H1 (cell line): ENCODE measurements at places on chromosomes 13 and 19. TPM values are rescaled to one million over a fixed set of nuclear protein-coding genes. Genes with fewer than 3 reads are reported as not detected.
A peak's percentile ranks its signal among the peaks of the same experiment; 100 is the strongest.

DNA sequence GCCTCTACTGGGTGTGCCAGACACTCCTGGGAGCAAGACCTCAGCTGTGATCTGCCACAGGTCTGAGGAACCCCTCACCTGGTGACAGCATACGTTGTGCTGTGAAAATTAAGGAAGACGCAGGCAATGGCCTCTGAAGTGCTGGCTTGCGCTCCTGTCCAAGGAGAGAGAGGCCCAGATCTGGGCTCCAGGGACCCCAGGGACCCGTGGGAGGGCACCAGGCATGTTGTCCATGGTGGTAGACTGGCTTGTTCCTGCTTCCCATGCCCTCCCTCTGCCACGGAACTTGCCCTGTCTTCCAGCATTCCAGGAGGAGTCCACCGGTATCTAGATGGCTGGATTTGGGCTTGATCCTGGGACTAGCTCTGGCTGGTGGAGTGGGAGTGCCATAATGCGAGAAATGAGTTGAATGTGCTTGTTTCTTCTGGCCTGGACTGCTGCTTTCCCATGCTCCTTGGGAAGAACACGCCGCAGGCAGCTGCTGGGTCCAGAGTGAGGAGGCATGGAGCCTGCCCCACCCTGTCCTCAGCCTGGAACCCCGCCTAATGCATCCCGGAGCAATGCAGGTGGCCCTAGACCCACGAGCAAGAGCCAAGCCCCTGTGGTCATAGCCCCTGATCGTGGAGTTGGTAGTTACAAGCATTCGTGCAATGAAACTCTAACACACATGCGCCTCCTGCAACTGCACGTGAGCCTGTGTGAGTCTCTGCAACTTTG lies 190.2 kb downstream of the TEX29 start:
- H3K27ac ChIP-seq, result no peak overlapping the region
- DNase-seq, result no peak
- H3K27me3 ChIP-seq, result no peaks in the 10 kb centered on the region
- no peak overlapping the region for H3K4me3 ChIP-seq

The OR10H4 gene
- not detected in 2 replicates for total RNA-seq

The LIG1 gene
- 97.7 and 113 TPM in 2 replicates for total RNA-seq

GRCh38 chr13:83503424-83503823 lies 378.9 kb downstream of the SLITRK1 start:
- H3K27me3 ChIP-seq, result no peaks in the 10 kb centered on the region
- no peaks in the 10 kb centered on the region for H3K36me3 ChIP-seq
- no peak overlapping the region for H3K4me3 ChIP-seq
- no peak overlapping the region for H3K27ac ChIP-seq
- DNase-seq, result no peak

The ZNF71 gene
- 8.1 and 8.2 TPM in 2 replicates for total RNA-seq

The OVOL3 gene
- not detected in 2 replicates for total RNA-seq

GRCh38 chr13:91154558-91155353 lies 192.7 kb upstream of the MIR17HG start:
- H3K27ac ChIP-seq, result peak overlapping the region; percentile 65; the same call in 1 of the 2 replicates
- H3K27me3 ChIP-seq, result no peaks in the 10 kb centered on the region
- H3K4me1 ChIP-seq, result peaks cover 6% of the 10 kb centered on the region
- no peak for DNase-seq
- no peaks in the 10 kb centered on the region for H3K36me3 ChIP-seq
- no peak overlapping the region for H3K4me3 ChIP-seq

- H3K4me3 ChIP-seq, result peak overlapping the region; percentile 75
- H3K4me1 ChIP-seq, result peaks cover 9% of the 10 kb centered on the region
- no peaks in the 10 kb centered on the region for H3K27me3 ChIP-seq
- peak overlapping the region; percentile 92 for H3K27ac ChIP-seq
- no peak for DNase-seq
These were observed 538 bp downstream of the LSM4 start for GRCh38 chr19:18322318-18322758.

DNA sequence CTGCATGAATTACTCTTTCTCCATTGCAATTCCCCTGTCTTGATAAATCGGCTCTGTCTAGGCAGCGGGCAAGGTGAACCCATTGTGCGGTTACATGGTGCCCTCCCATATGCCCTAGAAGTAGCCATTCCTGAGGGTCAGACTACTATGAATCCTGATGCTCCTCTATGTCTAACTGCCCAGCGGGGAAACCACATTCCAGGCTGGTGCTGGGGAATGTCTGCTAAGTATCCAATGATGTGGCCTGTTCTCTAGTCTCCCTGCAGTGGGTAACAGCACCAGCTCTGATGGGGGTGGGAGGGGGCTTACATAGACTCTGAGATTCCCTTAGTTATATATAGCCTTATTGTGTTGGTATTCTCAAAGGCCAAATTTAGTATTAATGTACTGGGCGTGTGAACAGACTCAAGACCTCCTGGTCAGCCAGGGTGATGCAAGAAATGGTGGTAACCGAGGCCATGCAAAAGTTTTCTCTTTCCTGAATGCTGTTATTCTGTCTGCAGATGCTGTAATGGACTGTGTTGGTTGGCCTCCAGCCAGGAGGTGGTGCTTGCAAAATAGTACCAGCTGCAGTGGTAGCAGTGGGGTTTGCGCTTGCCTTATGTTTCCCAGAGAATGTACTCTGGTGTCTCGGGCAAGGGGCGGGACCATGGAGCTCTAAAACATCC lies 564.8 kb upstream of the SLITRK1 start:
- H3K4me3 ChIP-seq, result no peak overlapping the region
- no peaks in the 10 kb centered on the region for H3K36me3 ChIP-seq
- H3K27ac ChIP-seq, result no peak overlapping the region

- no peak overlapping the region for H3K4me3 ChIP-seq
- no peaks in the 10 kb centered on the region for H3K36me3 ChIP-seq
- no peak for DNase-seq
- no peaks in the 10 kb centered on the region; the same call in none of the 2 replicates for H3K4me1 ChIP-seq
- no peaks in the 10 kb centered on the region for H3K27me3 ChIP-seq
These were observed 67.5 kb downstream of the STARD13 start for GRCh38 chr13:33218020-33218419.

DNA sequence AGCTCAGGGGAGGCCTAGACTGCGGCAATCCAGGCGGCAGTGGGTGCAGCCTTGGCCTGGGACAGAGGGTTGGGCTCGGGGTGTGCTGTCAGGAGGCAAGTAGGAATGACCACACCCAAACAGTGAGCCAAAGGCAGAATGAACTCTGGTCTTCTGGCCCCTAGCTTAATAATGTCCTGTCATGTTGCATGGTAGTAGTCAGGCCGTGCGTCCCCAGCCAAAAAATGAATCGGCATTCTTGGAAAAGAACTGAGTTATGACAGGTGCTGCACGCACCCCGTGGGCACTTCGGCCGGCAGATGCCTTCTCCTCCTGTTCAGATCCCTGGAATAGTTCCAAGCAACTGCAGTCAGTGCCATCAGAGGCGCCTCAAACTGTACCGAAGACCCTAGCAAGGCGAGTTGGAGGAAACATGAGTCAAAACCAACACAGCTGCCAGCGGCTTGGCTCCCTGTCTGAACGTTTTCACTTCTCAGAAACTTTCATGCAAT lies 55.9 kb downstream of the ATP7B start:
- H3K27me3 ChIP-seq, result no peaks in the 10 kb centered on the region
- no peaks in the 10 kb centered on the region for H3K4me1 ChIP-seq
- DNase-seq, result no peak
- no peak overlapping the region for H3K27ac ChIP-seq
- H3K4me3 ChIP-seq, result no peak overlapping the region
- no peaks in the 10 kb centered on the region for H3K36me3 ChIP-seq

DNA sequence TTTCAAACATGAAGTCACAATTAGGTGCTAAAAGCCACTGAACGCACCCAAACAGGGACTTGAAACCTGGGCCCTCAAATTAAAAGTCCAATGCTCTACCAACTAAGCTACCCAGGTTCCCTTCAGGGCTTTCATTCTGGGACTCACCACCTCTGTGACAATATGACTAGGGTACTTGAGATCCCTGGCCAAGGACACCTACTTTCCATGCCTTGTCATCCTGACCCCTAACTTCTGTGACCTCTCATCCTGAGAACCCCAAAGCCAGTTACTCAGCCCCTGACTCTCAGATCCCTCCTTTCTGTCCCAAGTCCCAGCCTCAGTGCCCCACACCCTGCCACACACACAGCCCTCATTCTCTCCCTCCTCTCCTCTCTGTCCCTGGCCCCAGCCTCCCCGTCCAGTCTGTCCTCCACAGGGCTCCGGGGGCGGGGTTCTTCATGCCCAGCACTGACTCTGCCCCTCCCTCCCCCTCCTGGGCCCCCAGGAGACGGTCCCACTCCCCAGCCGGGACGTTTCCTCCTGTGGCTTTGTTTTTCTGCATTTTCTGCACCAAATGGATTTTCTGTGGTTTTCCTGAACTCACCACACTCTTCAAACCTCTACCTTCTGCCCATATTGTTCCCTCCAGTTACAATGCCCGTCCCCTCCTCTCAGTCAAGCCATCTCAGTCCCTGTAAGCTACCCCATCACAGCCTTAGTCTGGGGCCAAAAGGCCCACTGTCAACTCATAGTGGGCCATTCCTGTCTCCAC lies 7.0 kb downstream of the RCN3 start:
- DNase-seq, result no peak
- no peaks in the 10 kb centered on the region for H3K27me3 ChIP-seq
- H3K36me3 ChIP-seq, result no peaks in the 10 kb centered on the region
- H3K4me1 ChIP-seq, result no peaks in the 10 kb centered on the region; the same call in none of the 2 replicates

DNA sequence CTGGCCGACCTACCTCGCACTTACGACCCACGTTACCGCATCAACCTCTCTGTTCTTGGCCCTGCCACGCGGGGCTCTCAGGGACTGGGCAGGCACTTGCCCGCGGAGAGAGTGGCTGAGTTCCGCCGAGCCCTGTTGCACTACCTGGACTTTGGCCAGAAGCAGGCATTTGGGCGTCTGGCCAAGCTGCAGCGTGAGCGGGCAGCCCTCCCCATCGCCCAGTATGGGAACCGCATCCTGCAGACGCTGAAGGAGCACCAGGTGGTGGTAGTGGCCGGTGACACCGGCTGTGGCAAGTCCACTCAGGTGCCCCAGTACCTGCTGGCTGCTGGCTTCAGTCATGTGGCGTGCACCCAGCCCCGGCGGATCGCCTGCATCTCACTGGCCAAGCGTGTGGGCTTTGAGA lies 4.2 kb downstream of the DHX34 start:
- peaks cover 58% of the 10 kb centered on the region for H3K36me3 ChIP-seq
- DNase-seq, result no peak
- H3K27me3 ChIP-seq, result no peaks in the 10 kb centered on the region; the same call in 1 of the 2 replicates
- H3K27ac ChIP-seq, result no peak overlapping the region

DNA sequence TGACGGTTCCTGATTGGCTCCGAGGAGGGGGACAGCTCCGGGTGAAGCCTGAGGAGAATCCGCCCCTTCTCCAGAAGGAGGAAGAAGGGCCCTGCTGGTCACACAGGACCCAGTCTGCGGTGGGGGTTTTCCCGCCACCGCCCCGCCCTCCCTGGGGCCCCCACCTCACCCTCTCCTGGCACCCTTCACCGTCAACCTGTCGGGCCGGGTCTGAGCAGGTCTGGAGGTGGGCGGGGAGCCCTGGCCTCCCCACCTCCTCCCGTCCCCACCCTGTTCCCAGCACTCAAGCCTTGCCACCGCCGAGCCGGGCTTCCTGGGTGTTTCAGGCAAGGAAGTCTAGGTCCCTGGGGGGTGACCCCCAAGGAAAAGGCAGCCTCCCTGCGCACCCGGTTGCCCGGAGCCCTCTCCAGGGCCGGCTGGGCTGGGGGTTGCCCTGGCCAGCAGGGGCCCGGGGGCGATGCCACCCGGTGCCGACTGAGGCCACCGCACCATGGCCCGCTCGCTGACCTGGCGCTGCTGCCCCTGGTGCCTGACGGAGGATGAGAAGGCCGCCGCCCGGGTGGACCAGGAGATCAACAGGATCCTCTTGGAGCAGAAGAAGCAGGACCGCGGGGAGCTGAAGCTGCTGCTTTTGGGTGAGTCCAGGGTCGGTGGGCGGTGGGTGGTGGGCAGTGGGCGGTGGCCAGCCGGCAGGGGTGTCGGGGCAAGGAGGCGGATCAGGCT lies at the start of gene GNA15:
Gene GNA15, plus strand, starts transcription at position 73 of the 723 bp plus-strand sequence. Its CDS starts 418 bp downstream, at position 491.
- no peak within 1 kb of the TSS for H3K27ac ChIP-seq
- no peak within 1 kb of the TSS for H3K4me3 ChIP-seq
- DNase-seq, result no peak

The ZNF536 gene
- total RNA-seq, result 0.09 and 0.33 TPM in 2 replicates

GRCh38 chr13:113744197-113745000 lies 14.6 kb upstream of the TMEM255B start:
- no peaks in the 10 kb centered on the region for H3K27me3 ChIP-seq

GRCh38 chr19:3479834-3480215 lies 500 bp downstream of the SMIM24 start:
- H3K4me3 ChIP-seq, result peak overlapping the region; percentile 9; the same call in 1 of the 2 replicates
- H3K27ac ChIP-seq, result no peak overlapping the region
- H3K4me1 ChIP-seq, result peaks cover 7% of the 10 kb centered on the region
- peaks cover 4% of the 10 kb centered on the region; the same call in 1 of the 2 replicates for H3K27me3 ChIP-seq
- H3K36me3 ChIP-seq, result no peaks in the 10 kb centered on the region

GRCh38 chr19:30106417-30107095 lies 164.5 kb downstream of the URI1 start:
- H3K36me3 ChIP-seq, result no peaks in the 10 kb centered on the region
- DNase-seq, result no peak
- H3K27me3 ChIP-seq, result no peaks in the 10 kb centered on the region
- no peak overlapping the region for H3K27ac ChIP-seq
- no peak overlapping the region for H3K4me3 ChIP-seq
- H3K4me1 ChIP-seq, result no peaks in the 10 kb centered on the region; the same call in 1 of the 2 replicates

The TMPRSS9 gene
- total RNA-seq, result 0.19 and 0.33 TPM in 2 replicates

The CGB3 gene
- not detected in 2 replicates for total RNA-seq

DNA sequence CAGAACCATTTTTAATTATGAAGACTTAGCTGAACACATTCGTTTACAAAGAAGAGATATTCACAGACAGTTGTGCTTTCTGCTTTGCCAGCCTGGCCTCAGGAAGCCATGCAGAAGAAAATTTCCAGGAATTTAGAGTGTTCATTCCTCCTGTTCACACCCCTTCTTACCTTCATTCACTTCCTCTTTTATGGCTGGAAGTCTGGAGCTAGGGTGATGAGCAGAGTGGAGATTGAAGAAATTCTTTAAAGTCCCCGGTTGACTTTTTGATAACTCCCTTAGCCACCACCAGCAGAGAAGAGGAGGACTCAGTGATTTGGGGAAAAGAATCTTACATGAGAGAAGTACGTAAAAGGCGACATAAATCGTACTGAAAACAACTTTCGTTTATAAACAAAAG lies 263.6 kb upstream of the TSHZ3 start:
- H3K4me1 ChIP-seq, result no peaks in the 10 kb centered on the region
- no peaks in the 10 kb centered on the region for H3K36me3 ChIP-seq
- DNase-seq, result no peak
- no peaks in the 10 kb centered on the region for H3K27me3 ChIP-seq

- no peak for DNase-seq
- no peak overlapping the region for H3K27ac ChIP-seq
- no peaks in the 10 kb centered on the region for H3K27me3 ChIP-seq
- no peaks in the 10 kb centered on the region for H3K4me1 ChIP-seq
- no peak overlapping the region for H3K4me3 ChIP-seq
- H3K36me3 ChIP-seq, result no peaks in the 10 kb centered on the region
These were observed 537.2 kb downstream of the LIG4 start for GRCh38 chr13:107678075-107678689.

The ZBTB32 gene
- 0.42 and 0.50 TPM in 2 replicates for total RNA-seq

The EDNRB gene
- 67.6 and 73.2 TPM in 2 replicates for total RNA-seq

The DENND1C gene
- total RNA-seq, result 3.7 and 4.0 TPM in 2 replicates

The RXFP2 gene
- not detected in 2 replicates for total RNA-seq

GRCh38 chr19:55594996-55595545 lies 4.2 kb downstream of the FIZ1 start:
- H3K36me3 ChIP-seq, result peaks cover 8% of the 10 kb centered on the region; the same call in 1 of the 2 replicates
- H3K27me3 ChIP-seq, result no peaks in the 10 kb centered on the region

The PSG7 gene
- not detected in 2 replicates for total RNA-seq

GRCh38 chr19:1468821-1469254 lies 10.2 kb downstream of the C19orf25 start:
- peaks cover 29% of the 10 kb centered on the region; the same call in 1 of the 2 replicates for H3K4me1 ChIP-seq
- peak; percentile 84 for DNase-seq
- peaks cover 94% of the 10 kb centered on the region for H3K27me3 ChIP-seq
- H3K4me3 ChIP-seq, result peak overlapping the region; percentile 51
- H3K27ac ChIP-seq, result no peak overlapping the region
- no peaks in the 10 kb centered on the region for H3K36me3 ChIP-seq
